ENCODE measurements at places on chromosomes 7 and 10.

DNA sequence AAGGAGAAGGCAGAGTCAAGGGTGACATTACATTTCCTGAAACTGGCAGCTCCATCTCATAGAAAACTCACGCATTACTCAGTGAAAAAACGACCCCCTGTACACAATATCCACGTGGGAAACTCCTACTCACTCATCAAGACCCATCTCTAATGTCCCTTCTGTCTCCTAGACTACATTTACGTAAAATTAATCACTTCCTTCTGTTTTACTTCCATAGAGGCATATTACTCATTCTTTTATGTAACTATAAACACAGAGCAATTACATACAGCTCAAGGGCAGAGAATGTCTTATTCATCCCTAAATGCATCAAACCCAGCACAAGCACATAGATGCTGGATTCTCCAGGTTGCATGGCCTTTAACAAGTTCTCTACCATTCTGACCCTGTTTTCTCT lies 281.8 kb downstream of the KCNMA1 start:
- DNase-seq = no peak

DNA sequence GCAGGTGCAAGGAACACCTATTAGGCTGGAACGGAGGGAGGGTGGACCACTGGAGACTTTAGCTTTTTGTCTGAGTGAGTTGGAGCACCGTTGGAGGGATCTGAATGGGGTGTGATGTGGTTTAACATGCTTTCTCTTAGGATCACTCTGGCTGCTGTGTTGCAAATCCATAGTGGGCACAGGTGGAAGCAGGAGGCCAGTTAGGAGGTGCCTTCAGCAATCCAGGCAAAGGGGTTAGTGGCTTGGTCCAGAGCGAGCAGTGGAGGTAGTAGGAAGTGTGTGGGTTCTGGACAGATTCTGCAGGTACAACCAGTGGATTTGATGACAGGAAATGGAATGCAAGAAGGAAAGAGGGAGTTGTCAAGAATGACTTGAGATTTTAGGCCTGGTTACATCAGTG lies 95.0 kb downstream of the MMRN2 start:
- no peak for DNase-seq

DNA sequence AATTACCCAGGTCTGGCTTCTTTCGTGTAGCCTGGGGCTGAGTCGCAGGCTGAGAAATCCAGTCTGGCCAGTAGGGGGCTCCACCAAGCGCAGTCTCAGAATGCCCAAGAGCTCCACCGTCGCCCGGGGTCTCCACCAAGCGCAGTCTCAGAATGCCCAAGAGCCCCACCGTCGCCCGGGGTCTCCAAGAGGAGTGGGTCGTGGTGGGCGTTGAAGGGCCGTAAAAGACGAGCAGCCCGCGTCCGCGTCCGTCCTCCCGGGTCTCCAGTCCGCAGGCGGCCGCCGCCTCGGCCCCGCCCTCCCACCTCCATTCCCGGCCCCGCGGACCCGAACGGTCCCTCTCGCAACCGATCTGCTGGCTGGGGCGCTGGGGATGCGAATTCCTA lies 892 bp upstream of the ZYX start:
- DNase-seq = peak; percentile 87

DNA sequence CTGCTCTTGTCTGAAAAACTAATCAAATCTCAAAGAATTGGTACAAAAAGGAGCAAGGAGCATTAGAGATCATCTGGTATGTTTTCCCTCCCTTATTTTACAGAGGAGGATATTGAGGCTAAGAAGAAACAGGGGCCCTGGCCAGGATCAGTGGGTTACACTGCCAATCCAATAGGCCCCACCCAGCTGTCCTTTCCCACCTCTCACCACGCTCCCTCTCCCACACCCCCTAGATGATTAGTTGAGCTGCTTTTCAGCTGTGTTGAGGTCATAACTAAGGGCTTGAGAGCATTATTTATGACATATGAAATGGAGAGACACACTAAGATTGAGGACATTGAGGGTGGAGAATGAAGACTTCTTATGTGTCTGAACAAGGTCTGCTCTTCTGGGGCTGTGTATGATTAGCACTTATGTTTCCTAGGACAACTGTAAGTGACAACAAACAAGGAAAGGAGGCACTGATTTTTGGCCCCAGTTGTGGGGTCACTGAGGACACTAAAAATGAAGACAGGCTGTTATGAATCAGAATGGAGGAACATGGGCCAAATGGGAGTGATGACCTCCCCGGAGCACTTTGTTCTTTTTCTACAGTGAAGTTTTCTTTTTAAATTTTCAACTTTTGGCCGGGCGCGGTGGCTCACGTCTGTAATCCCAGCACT lies 26.5 kb downstream of the VWA2 start:
- DNase-seq = no peak

- DNase-seq = no peak
Observed at GRCh38 chr10:88541116-88541626, 41.9 kb downstream of the RNLS start.

- no peak for DNase-seq
Observed at GRCh38 chr7:112144284-112145059, 61.7 kb downstream of the DOCK4 start.

GRCh38 chr7:105389088-105389650 lies 448 bp upstream of the SRPK2 start:
- DNase-seq = no peak

GRCh38 chr7:69438584-69439412 lies 159.5 kb upstream of the AUTS2 start:
- DNase-seq = no peak

- DNase-seq = no peak
Observed at GRCh38 chr7:123724817-123725253, 24.0 kb downstream of the WASL start.

GRCh38 chr10:116451711-116452337 lies 24.2 kb downstream of the PNLIPRP3 start:
- DNase-seq = no peak

GRCh38 chr10:119407254-119407777 lies 135.2 kb downstream of the RGS10 start:
- DNase-seq = no peak

DNA sequence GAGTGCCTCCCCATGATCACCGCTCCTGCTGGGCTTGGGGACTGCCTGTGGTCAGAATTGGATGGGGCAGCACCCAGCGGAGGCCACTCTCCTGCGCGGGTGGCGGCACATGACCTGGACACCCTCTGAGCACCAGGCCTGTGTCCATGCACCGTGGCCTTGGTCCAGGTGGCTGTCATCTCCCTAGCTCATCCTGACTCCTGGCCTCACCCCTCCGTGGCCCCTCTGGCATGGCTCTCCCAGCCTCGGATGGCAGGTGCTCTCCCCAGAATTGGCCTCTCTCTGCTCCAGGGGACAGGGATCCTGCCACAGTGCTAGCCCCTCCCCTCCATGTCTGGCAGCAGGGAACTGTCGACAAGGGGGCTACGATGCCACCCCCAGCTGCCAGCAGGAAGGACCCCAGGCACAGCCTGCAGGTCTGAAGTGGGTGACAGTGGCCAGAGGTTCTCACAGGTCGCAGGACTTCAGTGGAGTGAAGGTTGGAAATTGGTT lies 37.2 kb upstream of the BTBD16 start:
- no peak for DNase-seq

GRCh38 chr7:125355899-125356298 lies 426.3 kb upstream of the POT1 start:
- no peak for DNase-seq

DNA sequence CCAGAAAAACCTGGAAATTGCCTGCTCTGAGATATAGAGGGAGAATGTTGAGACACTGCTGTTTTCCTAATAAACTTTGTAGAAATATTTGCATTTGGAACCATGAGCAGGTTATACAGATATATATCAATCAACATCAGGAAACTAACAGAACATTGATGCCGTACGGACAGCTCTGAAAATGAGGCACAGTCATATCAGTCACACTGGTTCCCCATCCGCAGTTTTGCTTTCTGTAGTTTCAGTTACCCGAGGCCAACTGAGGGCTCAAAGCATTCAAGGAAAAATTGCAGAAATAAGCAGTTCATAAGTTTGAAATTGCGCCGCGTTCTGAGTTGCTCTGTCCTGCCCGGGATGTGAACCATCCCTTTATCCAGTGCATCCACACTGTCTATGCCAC lies 137.9 kb downstream of the KLF6 start:
- DNase-seq = no peak

GRCh38 chr7:38585572-38586354 lies 45.4 kb downstream of the AMPH start:
- DNase-seq = no peak

DNA sequence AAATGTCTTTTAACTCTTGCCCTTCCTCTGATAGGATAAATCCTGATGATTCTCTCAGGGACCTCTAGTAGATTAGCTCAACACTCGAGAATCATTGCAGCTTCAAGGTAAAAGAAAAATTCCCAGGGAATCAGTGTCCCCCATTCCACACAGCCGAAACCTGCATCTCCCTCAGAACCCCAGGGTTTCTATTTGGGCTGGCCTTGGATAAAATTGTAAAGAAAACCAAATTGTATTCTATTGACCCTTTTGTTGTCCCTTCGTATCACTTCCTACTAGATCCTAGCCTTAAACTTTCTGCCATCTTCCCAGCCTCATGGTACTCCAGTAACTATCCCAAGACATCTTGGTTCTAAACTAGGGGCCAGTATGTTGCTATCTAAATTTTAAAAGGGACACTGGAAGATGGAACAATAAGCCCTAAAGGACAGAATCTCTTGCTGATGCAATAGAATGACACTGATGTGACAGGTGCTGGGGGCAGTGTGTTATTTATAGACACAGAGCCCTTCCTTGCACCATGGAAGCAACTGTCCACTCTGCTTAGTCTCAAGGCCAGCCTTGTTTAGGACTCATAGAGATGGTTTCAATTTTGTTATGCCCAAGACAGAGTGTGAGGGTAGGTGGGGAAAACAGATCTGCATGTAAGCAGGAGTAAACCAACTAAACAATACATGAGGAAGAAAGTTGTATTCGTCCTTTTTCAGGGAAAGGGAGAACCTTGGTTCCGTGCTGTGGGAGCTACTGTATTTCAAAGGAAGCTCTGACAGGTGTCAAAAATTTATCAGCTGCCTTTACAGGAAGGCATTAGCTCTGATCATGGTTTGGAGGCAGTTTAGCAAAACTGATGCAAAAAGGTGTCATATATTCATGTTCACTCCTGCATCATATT lies 7.6 kb downstream of the ASB15 start:
- no peak for DNase-seq

DNA sequence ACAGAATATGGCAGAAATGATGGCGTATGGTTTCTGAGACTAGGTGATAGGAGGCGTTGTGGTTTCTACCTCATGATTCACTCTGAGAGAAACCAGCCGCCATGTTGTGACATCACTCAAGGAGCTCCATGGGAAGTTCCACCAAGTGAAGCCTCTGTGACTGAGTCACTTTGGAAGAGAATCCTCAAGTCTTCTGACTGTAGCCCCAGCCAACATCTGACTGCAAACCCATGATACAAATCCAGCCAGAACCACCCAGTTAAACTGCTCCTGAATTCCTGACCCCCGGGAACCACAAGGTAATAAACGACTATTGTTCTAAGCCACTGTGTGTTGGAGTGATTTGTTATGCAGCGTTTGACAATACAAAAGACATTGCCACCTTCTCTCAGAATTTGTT lies 91.1 kb upstream of the CARD11 start:
- no peak for DNase-seq

DNA sequence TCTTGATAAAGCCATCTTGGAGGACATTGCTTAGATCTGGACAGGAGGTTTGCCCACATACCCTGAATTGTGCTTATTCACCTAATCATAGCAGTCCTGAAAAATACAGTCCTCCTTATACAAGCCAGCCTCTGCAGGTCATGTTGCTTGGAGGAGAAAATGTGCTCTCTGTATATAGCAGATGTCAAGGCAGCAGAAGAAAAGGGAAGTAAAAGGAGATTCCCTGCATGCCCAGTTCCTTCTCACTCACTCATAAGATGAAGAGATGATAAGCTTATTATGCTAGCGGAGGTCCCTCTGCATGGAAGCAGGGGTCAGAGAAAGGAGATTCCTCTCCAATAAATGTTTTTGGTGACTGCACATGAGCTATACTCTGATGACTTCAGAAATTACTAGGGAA lies 458.8 kb upstream of the ZMIZ1 start:
- no peak for DNase-seq

DNA sequence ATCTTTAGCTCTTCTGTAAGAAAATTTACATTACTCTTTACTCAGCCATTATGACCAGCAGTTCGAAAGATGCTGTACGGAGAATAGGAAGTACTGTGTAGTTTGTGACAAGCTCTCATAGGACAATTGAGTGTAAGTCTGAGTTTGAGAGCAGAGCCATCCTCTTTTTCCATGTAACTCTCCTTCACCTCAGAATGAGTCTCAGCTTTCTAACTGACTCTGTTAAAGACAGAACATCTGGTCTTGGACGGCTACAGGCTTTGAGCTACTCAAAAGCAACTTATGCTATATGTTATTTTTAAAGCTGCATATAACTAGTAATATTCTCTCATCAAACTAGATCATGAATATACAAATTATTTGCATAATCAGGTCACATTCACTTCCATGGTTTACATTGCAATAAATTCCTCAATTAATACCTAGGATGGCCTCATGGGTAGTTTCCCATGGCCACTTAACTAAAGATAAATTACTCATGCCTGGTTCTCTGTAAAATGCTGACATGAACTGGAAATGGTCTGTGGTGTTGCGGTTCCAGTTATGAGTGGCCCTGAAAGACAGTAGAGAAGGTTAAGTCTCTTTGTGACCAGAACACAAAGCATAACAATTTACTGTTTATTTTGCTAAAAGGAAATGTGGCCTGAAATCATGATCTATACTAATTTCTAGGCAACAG lies 358.7 kb downstream of the PHF14 start:
- DNase-seq = no peak

DNA sequence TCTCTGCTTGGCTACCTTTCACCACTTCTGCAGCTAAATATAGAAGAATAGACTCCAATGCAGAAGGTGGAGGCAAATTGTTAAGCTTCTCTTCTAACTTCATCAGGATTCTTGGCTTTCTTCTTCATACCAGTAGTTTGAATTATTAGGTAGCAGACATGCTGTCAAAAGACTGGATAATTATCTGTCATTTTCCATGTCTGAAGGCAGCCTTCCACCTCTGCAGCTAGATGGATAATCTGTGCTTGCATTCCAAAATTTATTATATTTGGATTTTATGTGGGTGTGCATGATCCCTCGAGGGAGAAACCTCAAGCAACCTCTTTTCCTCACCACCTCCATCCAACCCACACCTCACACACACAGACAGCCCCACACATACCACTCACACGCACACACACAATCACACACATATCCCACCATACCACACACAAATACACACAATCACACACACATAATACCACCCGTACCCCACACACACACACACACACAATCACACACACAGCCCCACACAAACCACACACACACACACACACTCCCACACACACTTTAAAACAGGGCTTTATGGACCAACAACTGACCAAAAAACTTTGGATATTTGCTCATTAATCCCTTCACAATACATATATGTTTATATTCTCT lies 145.0 kb downstream of the C7orf25 start:
- DNase-seq = no peak

DNA sequence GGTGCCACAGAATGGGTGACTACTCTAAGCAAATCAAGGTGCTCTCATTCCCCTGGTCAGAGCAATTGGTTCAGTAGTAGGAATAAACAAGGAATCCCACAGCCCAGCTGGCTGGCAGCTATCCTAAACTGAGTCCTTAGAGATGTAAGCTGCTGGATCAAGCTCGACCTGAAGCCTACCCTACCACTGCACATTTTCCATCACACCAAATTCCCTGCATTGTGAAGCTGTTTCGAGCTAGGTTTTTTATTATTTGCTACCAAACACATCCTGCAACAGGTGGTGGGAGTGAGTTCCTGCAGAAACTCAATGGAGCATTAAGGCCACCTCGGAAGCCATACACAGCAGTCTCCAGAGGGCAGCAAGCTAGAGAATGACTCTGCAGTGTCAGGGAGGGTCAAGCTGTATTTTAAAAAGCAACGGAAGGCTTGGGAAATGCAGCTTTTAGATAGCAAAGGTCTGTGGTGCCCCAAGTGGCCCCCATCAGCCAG lies 33.7 kb upstream of the TNRC18 start:
- DNase-seq = no peak
